ENCODE measurements at places on chromosomes 7 and 10.
A peak's percentile ranks its signal among the peaks of the same experiment; 100 is the strongest.

- DNase-seq: no peak
Measured at GRCh38 chr7:44515590-44516268, 25.3 kb upstream of the NUDCD3 start.

DNA sequence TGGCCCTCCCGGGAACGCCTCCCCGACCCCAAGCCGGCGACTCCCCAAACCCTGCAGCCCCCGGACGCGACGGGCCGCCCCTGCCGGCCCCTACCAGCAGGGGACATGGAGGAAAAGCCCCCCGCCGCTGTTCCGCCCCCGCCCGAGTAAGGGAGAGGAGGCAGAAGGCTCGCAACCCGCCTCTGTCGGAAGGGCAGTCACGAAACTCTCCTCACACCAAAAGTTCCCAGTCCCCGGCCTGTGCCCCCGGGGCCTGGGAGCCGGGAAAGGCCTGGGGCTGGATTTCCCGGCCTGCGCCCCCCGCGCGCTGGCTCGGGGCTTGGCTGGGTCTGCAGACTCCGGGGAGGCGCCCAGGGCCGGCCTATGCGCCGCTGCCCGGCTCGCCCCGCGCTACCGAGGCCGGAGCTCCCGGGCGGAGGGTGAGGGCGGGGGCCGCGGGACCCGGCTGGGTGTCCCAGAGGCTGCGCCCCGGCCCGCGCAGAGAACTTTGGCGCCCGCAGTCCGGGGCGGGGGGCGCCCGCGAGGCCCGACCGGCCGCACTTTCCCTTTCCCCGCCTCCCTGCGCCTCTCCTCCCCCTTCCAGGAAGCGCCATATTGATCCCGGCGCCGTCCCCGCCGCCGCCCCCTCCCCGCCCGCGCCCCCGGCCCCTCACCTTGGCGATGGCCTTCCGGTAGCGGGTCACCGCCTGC is 728 bp downstream of the PARD3 start:
- peak; percentile 33 for DNase-seq

- no peak for DNase-seq
Measured at GRCh38 chr10:93541402-93542357, 24.8 kb upstream of the FFAR4 start.

DNA sequence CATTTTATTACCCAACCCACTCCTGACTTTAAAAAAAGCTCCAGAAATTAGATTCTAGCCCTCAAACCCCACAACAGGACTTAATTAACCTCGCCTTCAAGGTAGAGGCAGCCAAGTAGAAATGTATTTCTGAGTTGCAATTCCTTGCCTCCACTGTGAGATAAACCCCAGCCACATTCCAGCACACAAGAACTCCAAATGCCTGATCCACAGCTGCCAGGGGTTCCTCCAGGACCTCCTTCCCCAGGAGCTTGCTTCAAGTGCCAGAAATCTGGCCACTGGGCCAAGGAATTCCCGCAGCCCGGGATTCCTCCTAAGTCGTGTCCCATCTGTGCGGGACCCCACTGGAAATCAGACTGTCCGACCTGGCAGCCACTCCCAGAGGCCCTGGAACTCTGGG is 25.9 kb upstream of the ARL4A start:
- DNase-seq: no peak

DNA sequence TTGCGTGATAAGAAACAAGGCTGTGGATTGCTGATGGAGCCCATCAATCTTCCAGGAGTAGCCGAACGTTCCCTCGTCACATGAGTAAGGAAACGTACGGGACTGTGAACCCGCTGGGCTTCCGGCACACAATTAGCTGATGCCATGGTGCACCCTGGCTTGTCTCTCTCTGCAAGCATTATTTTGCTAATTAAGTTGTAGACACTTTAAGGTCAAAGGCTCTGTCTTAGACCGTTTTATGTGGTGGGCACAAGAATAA is 50.9 kb downstream of the ADARB2 start:
- DNase-seq: no peak

DNA sequence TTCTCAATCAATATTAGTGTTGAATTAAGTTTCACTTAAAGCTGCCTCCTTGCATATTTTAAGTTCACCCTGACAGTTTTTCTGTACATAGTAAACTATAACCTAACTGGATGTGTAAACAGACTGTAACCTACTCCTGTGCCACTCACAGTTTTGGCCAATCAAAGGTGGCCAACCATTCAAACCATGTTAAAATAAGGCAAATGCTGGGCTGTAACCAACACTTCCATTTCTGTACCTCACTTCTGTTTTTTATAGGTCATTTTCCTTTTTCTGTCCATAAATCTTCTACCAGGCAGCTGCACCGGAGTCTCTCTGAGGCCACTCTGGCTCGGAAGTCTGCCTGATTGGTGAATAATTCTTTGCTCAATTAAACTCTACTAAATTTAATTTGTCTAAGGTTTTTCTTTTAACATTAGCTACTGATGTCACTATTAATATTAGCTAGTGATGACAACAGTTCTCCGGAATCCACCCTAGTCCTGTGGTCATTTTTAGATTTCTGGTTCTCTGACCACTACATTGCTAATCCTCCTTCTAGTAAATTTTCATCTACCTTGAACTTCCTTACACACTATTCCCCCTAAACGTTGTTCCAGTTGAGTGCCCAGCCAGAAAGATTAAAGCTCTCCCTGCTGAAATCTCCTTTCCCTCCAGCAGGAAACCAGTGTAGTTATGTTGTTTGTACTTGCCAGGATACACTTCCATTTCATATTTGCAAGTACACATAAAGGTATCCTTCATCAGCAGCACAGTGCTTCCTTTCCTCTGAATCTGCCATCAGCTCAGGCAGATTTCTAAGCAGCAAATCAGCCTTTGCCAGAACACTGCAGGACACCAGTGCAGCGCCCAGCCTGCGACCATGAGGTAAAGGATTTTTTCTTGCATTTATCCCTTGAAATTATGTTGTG is 18.6 kb upstream of the IFIT2 start:
- no peak for DNase-seq

- no peak for DNase-seq
Measured at GRCh38 chr10:62239994-62240393, 28.6 kb downstream of the RTKN2 start.

GRCh38 chr7:148296994-148297644 is 293.4 kb upstream of the C7orf33 start:
- DNase-seq: no peak

DNA sequence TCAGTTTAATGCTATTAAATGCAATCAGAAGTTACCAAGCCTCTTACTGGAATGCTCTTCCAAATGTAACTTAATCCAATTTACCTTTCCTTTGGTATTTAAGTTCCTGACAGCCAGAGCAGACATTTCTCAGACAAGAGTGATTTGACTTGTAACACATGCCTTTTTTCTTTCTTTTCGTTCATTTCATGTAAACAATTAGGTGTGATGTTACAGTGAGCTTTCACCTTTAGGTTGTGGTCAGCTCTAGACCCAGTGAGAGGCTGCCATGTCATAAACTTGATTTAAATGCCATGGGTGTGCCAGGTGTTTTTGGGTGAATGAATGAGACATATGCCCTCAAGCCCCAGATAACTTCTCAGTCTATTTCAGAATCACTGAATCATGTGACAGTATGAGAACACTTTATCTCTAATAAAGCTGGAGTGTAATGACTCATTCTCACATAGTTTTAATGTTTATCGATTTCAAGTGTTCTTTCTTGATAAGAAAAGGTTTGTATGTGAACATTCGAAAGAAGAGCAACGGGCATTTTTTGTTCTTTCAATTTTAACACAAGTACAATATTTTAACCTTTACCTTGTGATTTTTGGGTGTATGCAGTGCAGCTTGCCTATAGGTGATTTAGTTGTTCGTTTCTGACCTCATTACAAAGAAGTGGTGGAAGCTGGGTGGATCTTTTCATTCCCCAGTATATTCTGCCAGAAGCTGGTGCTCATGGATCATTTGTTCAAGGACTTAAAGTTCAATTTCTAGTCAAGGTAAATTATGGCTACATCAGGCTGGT is 61.5 kb downstream of the CHN2 start:
- no peak for DNase-seq

DNA sequence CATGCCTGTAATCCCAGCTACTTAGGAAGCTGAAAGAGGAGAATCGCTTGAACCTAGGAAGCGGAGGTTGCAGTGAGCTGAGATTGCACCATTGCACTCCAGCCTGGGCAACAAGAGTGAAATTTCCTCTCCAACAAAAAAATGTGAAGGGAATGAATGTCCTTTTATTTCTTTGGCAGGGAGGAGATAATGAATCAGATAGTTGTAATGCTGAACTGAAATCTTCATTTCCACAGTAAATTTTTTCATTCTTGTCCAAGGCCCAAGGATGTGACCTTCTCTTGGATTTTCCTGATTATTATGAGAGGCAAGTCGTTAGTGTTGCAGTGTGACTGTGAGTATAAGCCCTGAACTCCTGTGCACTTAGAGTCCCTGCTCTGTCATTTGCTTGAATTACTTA is 13.6 kb downstream of the STAMBPL1 start:
- DNase-seq: no peak

- DNase-seq: no peak
Measured at GRCh38 chr7:120464104-120464503, 191.1 kb downstream of the KCND2 start.

GRCh38 chr7:98862716-98863420 is 6.9 kb downstream of the TMEM130 start:
- DNase-seq: no peak

- DNase-seq: no peak
Measured at GRCh38 chr10:122140941-122141623, 130.0 kb upstream of the BTBD16 start.

GRCh38 chr7:155336812-155337602 is 39.3 kb downstream of the INSIG1 start:
- no peak for DNase-seq

- DNase-seq: no peak
Measured at GRCh38 chr10:97711640-97712572, 1.6 kb upstream of the MARVELD1 start.

DNA sequence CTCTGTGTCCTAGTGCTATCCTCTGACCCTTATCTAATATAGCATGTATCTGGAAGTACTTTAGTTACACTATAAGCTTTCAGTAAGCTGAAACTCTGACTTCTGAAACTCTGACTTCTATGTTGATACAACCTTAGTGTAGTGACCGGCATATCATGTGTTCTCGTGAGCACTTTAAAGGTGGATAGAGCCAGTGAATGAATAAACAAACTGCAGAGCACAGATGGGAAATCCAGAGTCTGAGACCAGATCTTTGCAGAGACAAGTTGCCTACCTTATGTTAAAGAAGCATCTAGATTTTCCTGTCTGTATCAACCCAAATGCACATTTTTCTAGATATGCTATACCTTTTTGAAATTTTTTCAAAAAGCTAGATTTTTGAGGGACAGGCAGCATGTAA is 3.5 kb downstream of the ACTA2 start:
- DNase-seq: no peak

DNA sequence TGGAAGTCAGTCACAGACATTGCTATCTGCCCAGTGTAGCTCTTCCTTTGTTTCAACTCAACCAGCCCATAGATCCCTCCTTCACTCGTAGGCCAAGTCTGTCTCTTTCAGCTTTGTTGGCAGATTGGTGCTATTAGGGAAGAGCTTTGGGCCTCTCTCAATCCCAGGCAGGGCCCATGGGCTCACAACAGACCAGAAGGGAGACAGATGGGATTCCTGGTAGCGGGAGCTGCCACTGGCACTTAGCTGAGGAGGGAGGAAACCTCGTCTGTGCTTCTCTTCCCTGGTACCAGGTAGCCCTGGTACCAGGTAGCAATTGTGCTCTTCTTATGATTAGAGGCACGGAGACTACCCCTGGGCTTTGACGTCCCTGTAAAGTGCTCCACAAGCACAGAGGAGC is 592.0 kb downstream of the TYW1 start:
- no peak for DNase-seq

GRCh38 chr7:14009453-14010418 is 20.3 kb upstream of the ETV1 start:
- DNase-seq: no peak

DNA sequence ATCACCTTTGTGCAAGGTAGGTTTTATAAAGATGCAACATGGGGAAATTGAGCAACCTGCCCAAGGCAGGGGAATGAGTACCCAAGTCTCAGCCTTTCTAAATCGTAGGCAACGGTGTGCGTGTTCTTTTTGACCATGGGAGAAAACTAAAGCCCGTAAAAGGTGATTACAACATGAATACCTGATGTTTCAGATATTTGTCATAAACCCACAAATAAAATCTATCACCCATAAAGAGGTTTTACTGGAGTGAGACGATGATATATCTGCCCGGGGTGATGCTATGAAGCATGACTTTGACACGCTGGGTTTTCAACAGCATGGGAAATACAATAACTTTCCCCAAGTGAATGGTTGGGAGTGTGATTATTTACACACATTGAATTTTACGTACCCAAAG is 406.3 kb upstream of the KLF6 start:
- no peak for DNase-seq

- no peak for DNase-seq
Measured at GRCh38 chr7:15446280-15446679, 115.5 kb downstream of the AGMO start.

DNA sequence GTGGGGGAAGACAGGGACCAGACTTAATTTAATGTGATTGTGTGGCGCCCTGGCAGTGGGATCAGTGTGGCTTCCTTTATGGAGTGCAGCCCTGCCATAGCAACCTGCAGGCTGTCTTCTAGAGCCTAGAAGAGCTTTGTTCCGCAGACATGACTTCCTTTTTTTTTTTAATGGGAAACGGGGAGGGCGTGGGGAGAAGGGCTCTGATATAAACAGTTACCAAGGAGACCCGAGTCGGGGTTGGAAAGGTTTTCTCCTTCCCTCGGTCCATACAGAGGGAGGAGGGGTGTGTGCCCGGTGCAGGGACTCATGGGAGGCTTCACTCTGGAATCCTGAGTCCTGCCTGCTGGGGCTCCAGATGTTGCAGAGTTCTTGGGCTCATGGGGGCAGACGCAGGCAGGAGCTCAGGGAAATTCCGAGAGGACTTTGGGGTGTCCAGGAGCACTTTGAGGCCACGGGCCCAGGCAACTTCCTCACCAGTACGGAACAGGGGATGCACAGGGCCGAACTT is 26.9 kb downstream of the TMEM120A start:
- no peak for DNase-seq

- DNase-seq: peak; percentile 19
Measured at GRCh38 chr10:60942788-60943315, 1.1 kb downstream of the RHOBTB1 start.

DNA sequence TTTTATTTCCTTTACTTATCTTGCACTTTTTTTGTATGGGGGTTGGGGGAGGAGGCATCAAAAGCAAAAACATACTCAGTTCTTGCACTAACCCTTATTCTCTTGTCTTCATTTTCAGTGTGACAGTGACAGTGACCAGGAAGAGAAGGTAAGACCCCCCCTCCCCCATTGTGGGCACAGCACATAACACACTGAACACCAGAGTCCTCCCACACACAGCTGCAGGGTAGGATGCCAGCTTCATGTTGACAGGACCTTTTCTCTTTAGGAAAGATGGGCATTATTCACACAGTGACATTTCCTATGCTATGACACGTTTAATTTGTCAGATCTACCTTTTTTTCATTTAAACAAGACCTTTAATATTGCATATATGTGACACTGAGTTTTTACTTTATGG is 696.3 kb upstream of the GALNT17 start:
- DNase-seq: peak; percentile 20

- no peak for DNase-seq
Measured at GRCh38 chr7:135326636-135327280, 93.1 kb downstream of the STRA8 start.

- DNase-seq: no peak
Measured at GRCh38 chr10:78981970-78982281, 86.8 kb upstream of the ZMIZ1 start.

- DNase-seq: no peak
Measured at GRCh38 chr7:158676171-158676840, 28.3 kb downstream of the NCAPG2 start.

GRCh38 chr10:55368467-55368866 is 567.4 kb upstream of the PCDH15 start:
- no peak for DNase-seq
